ENCODE measurements at places on chromosomes 13 and 19. TPM values are rescaled to one million over a fixed set of nuclear protein-coding genes. Genes with fewer than 3 reads are reported as not detected.

DNA sequence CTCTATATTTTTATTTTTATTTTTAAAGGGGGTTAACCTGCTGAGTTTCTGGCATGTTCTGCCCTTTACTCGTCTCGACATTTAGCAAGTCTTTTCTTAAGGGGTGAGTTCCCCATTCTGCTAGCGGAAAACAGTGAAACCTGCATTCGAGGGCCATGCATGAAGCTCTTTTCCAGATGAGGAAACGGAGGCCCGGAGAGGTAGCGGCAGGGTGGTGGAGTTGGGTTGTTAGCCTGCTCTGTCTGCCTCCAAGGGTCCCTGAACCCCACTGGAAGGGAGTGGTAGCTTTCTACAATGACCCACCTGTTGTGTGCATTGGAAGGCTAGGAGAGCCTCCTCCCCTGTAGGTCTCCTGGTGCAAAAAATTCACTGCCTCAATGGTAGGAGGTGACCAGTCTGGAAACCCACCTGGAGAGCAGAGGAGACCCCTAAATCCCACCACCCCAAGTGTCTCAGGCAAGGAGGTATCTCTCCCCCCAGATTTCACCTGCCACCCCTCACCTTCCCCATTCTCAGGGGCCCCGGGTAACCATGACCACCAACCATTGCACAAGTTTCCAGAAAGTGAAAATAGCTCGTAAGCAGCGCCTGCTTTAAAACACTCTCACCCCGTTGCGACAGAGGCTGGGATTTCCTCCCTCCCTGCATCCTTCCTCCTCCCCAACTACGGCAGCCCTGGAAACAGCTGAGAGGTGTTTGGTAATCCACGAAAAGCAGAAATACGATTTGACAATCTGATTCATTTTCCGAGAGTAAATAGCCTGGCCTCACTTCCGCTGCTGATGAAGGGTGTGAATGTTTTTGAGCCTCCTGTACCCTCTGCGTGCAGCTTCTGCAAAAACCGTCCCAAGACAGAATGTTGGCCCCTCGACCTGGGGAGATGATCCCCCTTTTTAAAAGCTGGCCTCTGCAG is 3.5 kb downstream of the KLF2 start:
- DNase-seq: peak; percentile 89

PLK5 gene
- not detected for total RNA-seq

- no peak for DNase-seq
These were observed 35.3 kb downstream of the FPR3 start for GRCh38 chr19:51830274-51830673.

IGFLR1 gene
- 75.2 TPM for total RNA-seq

GRCh38 chr19:33675501-33676124 is 53.9 kb downstream of the CHST8 start:
- no peak for DNase-seq

- DNase-seq: no peak
These were observed 16.0 kb downstream of the EPSTI1 start for GRCh38 chr13:42976066-42976465.

MAP4K1 gene
- total RNA-seq: 172 TPM

LYPD3 gene
- 4.1 TPM for total RNA-seq

DNA sequence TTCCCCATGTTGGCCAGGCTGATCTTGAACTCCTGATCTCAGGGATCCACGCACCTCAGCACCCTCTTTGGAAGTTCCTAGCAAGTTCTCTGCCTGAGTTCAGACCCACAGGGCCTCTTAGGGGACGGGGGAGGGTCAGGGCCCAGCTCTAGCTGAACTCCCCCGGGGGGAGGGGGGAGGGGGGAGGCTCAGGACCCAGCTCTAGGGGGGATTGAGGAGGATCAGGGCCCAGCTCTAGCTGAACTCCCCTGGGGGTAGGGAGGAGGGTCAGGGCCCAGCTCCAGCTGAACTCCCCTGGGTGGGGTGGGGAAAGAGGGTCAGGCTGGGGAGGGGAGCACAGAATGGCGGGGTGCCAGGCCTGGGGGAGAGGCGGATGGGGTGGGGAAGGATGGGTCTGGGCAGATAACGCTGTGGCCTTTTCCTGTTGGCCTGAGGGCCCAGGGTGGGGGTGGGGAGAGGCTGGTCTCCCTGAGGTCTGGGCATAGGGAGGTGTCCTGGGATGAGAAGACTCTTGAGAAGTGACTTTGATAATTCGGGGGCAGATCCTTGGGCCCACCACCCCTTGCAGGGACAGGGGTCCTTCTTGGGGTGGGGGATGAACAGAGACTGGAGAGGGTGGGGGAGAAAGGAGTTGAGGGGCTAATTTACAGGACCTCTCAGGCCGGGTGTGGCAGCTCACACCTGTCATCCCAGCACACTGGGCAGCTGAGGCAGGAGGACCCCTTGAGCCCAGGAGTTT is 5.5 kb upstream of the PTBP1 start:
- no peak for DNase-seq

DNA sequence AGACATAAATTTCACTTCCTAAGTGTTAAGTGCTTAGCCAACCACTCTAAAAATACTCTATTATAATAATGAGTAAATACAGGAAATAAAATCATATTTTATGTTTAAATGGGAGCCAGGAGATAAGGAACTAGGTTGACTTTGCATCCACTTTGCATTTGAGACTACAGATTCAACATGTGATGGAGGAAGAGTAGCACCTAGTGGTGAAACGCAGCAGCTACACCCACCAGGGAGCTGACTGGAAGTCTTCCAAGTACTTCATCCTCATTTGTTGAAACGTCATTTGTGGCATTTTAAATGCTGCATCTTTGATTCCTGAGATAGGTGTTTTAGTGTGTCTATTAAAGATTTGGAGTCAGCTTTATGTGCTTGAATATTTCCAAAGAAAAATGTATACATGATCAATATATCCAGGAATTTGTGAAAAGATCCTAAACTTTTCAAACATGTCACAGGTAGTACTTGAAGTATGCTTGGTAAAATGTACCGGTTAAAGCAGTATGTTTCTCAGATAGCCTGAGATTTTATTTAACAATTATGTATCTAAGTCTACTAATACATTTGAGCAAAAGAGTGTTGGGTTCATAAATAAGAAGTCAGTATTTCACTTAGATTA is 17.4 kb upstream of the KCTD12 start:
- DNase-seq: peak; percentile 90

ADAT3 gene
- total RNA-seq: 10.6 TPM

SGTA gene
- 76.9 TPM for total RNA-seq

All from activated CD4-positive, alpha-beta T cell treated with anti-CD3 and anti-CD28 coated beads, Interleukin-2, amount 10 ng/mL, durations not matched to agents 24 days and 14 days (primary cell).